ENCODE measurements at places on chromosomes 13 and 19.

GRCh38 chr19:57802269-57802668 lies 12.4 kb downstream of the ZNF552 start:
- no peak for DNase-seq

DNA sequence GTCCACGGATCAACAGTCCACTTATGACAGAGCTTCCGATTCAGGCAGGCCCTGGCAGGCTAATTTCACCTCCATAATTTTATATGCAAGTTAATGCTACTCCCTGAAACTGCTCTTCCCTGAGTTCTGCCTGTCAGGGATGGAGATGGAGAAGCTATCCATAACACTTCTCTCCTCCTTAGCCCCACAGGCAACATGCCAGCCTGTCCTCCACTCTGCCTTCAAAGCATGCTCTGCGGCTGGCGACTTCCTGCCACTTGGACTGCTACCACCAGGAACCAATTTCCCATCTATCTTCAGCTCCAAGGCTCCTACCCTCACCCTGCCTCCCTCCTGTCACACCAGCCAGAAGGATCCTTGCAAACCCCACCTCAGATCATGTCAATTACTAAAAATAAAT lies 35.4 kb downstream of the GSX1 start:
- DNase-seq = no peak

DNA sequence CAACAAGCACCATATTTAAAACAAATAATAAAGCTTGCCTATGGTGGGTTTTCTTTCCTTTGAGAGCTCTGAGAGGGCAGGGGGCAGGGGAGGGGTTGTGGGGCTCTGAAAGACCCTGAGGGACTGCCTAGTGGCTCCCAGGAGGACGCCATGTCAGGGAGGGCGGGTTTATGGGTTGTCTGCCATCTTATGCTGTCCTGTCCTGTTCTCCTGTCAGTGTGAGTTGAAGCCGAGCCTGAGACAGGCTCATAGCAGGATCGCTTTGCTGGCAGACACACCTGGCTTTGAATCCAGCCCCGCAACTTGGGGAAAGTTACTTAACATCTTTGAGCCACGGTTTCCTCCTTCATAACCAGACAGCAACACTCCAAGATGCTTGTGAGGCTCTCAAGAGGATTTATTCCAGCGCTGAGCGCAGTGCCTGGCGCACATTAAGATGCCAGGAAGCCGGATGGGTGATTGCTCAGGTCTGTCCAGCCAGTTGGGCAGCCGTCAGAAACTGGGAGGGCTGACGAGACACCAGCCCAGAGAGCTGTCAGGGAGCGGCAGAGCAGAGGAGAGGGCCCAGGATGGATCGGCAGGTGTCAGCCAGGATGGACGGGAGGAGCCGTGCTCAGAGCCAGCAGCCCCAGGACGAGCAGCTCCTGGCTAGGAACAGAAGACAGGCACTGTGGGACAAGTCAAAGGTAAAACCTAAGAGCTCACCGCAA lies 36.8 kb upstream of the C1QTNF9 start:
- no peak for DNase-seq

- DNase-seq = peak; percentile 71
Measured at GRCh38 chr19:50465986-50466705, 10.2 kb upstream of the EMC10 start.

- DNase-seq = no peak
Measured at GRCh38 chr19:7010722-7011593, 10.3 kb downstream of the MBD3L2B start.

DNA sequence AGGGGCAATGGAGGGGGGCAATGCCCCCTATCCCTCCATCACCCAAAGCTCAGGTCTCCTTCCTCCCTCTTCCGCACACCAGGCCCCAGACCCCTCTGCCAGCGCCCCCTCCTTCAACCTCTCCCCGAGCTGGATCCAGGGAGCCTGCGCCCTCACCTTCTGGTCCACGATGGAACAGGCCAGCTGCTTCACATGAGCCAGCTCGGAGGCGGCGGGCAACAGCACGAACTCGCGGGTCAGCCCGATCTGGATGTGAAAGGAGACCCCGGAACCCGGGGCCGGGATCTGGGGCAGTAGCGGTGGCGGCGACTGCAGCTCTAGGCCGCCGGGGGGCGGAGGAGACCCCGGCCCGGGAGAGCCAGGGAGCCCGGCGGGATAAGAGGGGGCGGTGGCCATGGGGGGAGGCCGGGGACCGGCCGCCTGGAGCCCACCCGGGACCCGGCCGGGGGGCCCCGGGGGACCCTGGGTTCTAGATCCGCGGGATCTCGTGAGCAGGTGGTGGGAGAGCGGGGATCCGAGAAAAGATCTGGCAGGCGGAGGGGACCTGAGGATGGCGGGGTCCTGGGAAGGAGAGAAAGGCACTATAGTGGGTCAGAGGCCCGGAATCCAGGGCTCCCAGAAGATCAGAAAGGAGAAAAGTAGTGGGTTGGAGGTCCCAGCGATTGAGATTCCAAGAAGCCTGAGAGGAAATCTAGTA lies 791 bp downstream of the PRKD2 start:
- peak; percentile 77 for DNase-seq

GRCh38 chr19:38713865-38714264 lies 30.4 kb downstream of the CAPN12 start:
- DNase-seq = no peak

- DNase-seq = no peak
Measured at GRCh38 chr19:44757057-44757734, 8.7 kb downstream of the BCL3 start.

DNA sequence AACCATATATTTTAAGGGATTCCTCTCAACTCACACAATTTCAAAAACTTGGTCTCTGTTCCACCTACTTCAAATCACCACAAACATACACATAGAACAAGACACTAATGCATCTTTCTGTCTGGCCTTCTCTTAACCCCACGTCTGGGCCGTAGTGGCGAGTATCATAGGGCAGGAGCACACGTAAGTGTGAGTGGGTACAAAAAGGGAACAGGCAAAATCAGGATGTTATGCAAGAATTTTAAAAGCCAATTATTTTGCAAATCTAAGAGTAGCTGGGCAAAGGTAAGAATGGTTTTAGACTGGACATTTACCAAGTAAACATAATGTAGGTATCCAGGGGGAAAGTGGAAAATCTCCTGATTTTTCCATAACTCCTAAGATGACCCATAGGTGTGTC lies 35.1 kb downstream of the MTMR6 start:
- no peak for DNase-seq

DNA sequence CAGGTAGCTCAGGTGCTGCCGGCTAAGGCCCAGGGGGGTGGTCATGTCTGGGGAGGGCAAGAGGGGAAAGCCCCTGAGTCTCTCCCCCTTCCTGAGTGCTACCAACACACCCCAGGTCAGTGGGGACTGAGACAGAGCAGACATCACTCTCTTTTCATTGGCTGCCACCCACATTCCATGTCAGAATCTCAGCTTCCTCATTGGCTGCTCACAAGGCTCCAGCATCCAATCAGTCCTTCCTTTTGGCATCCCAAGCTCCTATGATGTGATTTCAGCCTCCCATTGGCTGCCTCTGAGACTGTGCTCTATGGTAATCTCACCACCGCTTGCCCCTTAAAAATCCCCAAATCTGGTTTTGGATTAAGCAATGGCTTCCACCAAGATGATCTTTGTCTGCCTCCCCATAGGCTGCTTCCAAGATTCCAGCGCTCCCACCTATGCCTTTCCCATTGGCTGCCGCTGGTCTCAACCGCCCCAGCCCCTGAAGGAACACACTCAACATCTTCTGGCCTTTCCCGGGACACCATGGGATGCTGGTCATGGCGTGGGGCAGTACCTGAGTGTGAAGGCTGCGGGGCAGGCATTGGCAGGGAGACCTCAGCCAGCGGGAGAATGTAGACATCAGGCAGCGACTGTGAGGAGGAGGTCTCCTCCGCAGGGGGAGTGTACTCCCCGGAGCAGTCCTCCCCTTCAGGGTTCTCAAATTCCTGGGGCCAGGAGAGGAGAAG lies 2.0 kb downstream of the LMTK3 start:
- no peak for DNase-seq

DNA sequence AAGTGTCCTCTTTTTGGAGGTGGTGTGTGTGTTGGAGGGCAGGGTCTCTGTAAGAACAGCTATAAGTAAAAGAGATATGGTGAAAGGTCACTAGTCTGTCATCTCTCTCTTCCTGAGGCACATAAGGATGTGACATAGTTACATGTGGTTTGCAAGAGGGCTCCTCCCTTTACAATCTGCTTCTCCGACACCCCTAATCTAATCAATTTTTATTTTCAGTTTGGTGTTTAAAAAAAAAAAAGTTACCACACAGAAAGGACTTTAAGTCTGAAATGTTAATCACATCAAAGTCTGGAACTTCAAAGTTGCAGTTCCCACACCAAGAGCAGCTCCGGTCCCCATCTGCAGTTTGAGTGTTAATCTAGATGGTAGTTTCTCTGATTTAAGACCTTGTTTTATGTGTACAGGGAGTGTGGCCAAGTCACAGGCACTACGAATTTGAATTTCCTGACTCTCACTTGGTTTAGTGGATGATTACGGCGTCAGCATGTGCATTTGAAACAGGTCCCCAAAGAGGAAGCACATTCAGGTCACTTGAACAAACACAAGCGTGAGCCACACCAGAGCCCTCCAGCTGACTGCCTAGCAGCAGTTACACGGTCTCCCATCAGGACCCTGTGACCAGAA lies 53.1 kb downstream of the FOXO1 start:
- DNase-seq = no peak

DNA sequence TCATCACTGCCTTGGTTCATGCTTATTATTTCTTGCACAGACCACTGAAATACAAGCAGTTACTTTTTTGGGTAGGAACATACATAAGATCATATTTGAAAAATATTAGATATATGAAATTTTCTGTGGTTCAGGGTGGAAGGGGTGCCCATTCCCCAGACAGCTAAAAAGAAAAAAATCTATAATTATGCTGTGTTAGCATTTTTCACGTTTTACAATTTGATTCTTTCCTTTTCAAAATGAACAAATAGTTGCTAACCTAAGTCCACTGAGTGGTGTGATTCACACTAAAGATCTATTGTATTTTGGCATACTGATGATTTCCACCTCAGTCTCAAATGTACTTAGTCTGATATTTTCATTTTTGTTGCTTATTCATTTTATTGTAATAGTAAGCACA lies 66.8 kb upstream of the FBXL3 start:
- DNase-seq = no peak

DNA sequence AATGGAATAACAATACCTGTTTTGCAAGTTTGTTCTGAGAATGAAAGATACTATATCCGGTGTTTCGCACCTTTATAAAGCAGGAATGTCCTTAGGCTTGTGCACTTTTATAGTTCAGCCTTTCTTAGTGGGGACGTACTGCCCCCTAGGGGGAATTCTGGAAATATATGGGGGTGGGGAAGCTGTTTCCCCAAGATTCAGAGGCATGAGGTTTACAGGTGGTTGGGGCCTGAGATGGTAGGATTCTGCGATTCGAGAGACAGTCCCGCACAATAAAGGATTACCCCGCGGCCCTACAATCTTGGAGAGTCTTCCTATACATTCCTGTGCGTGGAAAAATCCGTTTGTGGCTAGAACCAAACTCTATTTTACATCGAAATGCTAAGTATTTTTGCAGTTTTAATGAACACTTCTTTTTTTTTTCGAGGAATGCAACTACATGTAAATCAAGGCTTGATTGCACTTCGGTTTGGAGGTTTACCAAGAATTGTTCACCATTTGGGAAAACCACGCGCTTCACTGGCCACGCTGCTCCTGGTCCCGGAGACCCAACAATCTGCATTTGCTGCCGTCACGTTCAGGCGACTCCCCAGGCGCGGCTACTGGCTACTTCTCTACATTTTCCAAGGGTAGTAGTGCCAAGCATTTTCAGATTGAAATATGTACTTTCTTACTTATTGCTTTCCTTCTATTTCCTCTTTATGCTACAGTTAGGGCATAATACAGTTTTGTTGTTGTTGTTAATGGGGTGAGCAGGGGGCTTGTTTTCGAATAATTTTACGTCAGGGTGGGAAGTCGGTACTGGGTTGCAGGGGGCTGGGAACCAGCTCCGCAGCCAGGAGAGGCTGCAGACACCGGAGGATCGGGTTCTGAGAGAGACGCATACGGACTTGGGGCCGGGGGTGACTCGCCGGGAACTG lies 830 bp downstream of the NEK5 start:
- DNase-seq = peak; percentile 43

- no peak for DNase-seq
Measured at GRCh38 chr13:110705356-110705825, 525 bp downstream of the CARS2 start.

DNA sequence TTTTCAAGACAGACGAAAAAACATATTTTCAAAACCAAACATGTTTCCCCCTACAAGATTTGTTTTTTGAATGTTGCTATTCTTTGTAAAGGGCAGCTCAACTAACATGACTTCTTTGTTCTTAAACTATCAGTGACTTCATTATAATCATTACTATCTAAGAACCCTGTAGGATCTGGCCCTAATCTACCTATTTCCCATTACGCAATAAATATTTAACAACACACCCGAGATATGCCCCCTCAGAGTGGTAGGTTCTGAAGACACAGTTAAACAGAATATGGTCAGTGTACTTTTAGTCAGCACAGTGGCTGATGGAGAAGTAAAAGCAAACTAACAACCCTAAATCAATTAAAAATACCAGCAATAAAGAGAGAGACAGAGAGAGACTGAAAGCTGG lies 186.9 kb downstream of the DIAPH3 start:
- no peak for DNase-seq

DNA sequence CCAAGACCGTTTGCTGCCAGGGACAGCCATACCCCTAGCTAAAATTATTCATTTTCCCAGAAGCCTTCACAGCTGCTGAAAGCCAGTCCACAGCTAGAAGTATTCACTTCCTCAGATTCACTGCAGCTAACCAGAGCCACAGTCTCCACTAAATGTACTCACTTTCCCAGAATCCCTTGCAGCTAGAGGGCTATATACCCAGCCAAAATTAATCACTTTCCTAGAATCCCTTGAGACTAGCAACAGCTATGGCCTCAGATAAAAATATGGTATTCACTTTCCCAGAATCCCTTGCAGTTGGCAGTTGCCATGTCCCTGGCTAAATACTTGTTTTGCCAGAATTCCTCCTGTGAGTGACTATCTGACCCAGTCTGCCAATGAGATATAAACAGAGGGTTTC lies 13.8 kb upstream of the MEIS3 start:
- DNase-seq = no peak

- DNase-seq = no peak
Measured at GRCh38 chr19:14428882-14429416, 4.2 kb upstream of the PKN1 start.

DNA sequence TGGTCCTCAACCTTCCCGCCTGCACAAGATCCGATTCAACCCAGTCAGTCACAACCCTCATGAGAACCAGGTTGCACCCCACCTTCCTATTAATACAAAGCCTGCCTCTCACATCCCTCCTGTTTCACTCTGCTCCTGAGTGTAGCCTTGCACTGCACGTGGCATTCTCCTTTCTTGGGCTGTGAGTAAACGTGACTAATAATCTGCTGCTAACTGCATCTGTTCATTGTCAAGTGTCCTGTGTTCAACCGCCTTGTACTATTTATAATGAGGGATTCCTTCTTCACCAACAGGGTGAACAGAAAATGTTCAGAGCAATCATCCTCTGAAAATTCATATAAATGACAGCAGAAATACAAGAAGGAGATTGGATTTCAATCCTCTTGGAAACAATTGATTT lies 1608.2 kb downstream of the SLITRK5 start:
- no peak for DNase-seq

- peak; percentile 69 for DNase-seq
Measured at GRCh38 chr13:40666933-40667621, 636 bp upstream of the FOXO1 start.

- DNase-seq = no peak
Measured at GRCh38 chr13:22937953-22938352, 242.8 kb upstream of the SGCG start.
